ENCODE measurements at places on chromosomes 2 and 18.

DNA sequence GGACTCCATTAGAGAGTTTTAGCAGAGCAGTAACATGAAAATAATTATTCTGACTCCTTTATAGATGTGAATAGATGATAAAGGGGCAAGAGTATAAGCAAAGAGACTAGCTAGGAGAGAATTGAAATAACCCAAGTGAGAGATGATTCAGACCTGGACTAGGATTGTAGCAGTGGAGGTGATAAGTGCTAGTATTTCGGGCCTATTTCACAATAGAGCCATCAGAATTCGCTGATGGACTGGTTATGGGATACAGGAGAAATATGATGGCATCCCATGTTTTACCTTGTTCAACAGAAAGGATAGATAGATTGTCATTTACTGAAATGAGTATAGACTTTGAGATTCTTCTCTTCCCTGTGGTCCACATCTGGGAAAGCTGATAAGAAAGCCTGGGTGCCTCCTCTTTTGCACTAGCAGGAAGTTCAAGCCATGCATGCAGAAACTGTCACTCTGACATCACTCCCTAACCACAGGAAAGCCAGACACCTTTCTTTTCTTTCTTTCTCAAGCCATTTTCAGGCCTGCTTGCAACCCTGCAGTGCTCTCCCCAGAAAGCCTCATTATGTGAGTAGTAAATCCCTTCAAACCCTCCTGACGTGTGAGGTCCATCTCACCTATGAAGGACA, 25.3 kb downstream of the DYNAP start:
- DNase-seq = peak; percentile 32

DNA sequence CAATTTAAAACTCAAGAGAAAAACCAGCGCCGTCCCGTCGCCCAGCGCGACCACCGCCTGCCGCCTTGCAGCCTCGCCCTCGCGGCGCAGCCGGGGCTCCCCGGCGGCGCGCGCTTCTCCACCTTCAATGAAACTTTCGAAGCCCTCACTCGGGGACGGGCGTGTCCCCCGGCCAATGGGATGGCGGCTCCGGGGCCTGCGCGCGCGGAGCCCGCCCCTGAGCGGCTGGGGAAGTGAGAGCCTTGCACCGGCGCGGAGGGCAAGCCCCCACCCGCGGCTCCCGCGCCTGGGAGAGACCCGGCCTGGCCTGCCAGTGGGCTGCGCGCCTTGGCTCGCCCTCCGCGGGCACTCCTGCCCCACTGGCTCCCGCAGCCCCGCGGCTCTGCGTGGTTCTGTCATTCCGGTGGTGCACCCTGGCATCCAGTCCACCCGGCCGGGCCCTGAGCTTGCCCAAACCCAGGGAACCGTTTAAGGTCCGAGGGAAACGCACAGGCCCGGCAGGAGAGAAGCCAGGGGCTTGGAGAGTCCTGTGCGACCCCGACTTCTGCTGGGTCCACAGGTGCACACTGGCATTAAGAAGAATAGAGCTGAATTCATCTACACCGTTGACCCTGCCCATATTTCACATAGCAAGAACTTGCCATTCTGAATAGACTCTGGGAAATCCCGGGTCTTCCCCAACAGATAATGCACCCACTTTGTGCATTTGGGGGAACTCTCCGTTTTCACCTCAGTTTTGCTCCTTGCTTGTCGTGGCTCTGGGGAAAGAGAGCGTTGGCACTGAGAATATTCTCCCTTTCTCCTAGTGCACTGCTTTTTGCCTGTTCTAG, at the start of gene PIEZO2:
TSS of gene PIEZO2 (minus strand) at position 129 of the 830 bp plus-strand sequence. CDS start 981 bp downstream, outside the sequence.
- peak; percentile 88 for DNase-seq

- DNase-seq = no peak
These were observed 49.5 kb downstream of the NFATC1 start for GRCh38 chr18:79445221-79445620.

- DNase-seq = no peak
These were observed 28.8 kb upstream of the TMEM177 start for GRCh38 chr2:119650206-119650605.

GRCh38 chr2:3172265-3172935, 205.2 kb downstream of the EIPR1 start:
- no peak for DNase-seq

DNA sequence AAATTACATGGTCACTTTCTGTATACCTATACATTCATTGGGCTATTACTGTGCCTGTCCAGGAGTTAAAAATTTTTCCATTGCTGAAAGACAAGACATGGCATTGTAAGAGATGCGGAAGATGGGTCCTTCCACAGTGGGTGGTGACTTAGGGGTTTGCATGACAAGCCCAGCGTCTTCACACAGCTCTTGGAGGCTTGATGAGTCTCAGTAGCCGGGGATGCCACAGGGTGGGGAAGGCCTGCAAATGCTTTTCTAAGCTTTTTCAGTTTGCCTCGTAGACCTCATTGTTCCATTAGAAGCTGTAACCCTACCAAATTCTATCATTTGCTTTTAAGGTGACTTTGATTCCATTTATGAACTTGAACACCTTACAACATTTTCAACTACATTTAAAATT, 18.1 kb upstream of the MAPRE3 start:
- no peak for DNase-seq

DNA sequence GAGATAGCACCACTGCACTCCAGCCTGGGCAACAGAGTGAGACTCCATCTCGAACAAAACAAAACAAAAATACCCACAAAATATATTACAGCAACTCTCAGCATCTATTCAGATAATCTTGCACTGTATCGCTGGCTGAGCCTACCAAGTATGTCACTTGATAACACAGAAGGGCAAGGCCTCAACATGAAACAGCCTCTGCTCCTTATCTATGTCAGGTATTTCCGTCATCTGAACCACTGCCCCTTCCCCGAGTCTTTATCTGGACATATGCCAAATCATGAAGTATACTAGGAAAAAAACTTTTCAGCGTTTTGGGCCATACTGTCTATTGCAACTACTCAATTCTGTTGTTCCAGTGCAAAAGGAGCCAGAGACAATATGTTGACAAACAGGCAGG, 17.7 kb downstream of the PDIA6 start:
- DNase-seq = no peak

- DNase-seq = no peak
These were observed 23.0 kb downstream of the EMX1 start for GRCh38 chr2:72940361-72940760.

- no peak for DNase-seq
These were observed 53.3 kb upstream of the TTN start for GRCh38 chr2:178860551-178860950.

- peak; percentile 83 for DNase-seq
These were observed 119.6 kb upstream of the ARL5A start for GRCh38 chr2:151947813-151948165.

DNA sequence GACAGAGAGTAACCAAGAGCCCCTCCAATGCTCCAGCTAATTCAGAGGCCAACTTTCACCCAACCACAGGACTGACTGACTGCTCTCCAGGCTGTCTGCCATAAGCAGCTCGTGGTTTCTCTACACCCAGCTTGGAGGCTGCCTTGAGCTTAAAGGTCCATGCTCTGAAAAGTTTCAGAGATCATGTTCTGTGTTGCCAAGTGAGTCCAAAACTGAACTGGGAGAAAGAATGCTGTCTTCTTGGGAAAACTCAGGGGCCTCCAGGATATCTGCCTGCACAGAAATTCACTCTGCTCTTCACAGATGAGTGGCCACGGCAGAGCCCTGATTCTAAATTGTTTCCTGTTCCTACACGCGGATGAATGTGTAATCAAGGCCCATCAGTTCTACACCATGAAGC, 51.1 kb downstream of the LPIN2 start:
- no peak for DNase-seq

DNA sequence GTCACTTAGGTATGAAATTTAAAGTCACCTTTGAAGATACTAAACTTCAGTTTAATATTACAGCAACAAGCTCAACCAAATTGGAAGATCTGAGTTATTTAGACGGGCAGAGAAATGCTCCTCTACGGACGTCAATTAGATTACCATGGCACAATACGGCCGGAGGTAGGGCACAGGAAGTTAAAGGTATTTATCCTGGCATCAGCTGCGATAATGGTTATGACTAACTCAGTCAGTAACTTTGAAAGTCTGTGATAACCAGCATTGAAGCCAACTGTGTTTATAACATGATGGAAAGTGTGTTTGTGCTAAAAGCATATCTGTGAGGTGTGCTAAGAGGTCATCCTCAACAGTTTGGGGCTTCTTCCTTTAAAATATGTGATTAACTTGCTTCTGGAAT, 117.3 kb downstream of the WDSUB1 start:
- DNase-seq = no peak

DNA sequence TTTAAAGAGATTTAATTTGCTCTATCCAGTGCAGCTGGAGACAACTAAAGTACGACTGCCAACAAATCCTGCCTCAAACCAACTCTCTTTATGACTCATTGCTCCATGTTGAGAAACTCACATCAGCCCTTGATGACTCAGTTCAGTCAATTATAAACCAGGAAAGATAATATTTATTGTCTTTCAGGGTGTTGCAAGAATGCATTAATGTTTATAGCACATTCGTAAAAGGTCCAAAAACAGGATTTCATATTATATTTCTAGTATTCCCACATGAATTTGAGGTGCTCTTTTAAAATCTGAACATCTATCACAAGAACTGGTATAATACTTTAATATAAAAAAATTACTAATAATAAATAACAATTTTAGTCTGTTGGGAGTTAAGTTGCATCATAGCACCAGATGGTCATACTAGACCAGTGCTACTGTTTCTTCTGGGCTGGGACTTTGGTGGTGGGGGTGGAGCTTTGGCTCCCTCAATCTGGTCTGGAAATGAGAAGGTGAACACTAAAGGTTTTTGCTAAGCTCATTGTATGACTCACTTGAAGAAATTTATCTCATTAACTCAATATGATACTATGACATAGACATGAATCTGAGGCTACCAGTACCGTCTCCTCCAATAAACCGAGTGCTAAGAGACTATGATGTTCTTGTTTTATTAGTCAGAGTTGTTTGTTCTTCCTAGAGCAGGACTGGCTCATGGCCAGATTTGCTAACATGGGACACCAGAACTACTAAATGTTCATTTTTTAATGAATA, 26.6 kb upstream of the MAP3K20 start:
- no peak for DNase-seq

- DNase-seq = no peak
These were observed 24.5 kb downstream of the NIF3L1 start for GRCh38 chr2:200913654-200914053.

- DNase-seq = no peak
These were observed 122.0 kb upstream of the ST6GAL2 start for GRCh38 chr2:107007927-107008326.

DNA sequence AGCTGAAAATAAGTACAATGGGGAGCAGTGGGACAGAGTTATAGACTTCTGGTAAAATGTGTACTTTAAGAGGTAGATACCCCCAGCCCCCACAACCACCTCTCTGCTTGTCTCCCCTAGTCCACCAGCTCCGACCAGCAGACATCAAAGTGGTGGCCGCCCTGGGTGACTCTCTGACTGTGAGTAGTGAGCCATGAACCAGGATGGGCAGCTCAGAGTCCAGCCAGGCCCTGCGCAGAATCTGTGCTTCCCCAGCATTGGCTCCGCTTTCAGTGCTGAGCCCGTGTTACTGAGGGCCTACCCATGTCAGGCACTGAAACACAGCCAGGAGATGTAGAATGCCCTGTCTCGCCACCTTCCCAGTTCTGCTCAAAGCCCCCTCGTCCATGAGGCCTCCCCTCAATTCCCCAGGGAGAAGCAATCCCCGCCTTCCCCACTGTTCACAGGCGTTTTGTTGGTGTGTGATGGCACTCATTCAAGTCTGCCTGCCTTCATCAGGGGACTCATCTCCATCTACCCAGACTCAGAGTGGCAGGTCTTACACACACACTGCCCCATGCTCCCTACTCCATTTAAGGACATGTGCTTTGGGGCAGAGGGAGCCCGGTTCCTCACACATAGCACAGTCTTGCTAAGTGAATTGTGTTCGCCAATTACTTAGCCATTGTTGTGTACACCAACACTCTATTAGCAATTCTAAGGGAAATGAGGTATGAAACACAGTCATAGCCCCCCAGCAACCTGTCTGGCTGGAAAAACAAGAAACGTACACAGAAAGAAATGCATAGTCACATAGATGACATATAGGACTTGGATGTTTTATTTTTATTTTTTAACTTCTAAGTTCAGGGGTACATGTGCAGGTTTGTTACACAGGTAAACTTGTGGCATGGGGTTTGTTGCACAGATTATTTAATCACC, 122.6 kb downstream of the PLB1 start:
- peak; percentile 60 for DNase-seq

DNA sequence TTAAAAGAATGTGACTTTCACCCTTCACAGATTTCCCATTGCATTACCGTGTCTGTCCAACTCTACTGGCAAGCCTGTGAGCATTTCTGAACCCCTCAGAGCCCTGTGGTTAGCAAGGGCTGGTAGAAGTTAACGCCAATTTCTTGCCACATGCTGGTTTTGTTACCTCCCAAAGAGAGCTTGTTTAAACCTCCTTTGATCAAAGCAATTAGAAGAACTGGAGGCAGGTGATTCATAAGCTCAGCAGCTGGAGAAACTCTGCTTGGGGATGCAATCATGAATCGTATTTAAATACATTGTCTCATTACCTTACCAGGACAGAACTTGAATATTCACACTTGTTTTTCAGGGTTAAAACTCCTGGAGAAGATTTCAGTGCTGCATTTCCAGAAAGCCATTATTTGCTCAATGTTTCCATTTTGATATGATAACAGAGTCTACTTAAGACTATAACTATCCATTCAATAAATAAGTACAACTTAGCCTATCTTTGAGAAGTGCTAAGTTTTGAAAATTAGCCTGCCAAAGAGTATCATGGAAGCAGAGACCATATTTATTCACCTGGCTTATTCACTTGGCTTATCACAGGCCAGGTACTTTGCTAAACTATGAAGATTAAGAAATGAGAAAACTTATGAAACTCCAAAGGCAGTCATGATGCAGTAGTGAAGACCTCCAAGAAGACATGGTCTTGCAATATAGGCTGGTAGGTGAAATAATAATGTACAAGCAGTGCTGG, 292.8 kb downstream of the INSIG2 start:
- DNase-seq = no peak

GRCh38 chr2:20052861-20053281, 1.4 kb upstream of the LAPTM4A start:
- no peak for DNase-seq

GRCh38 chr18:32289483-32290075, 99.7 kb downstream of the MEP1B start:
- no peak for DNase-seq

- DNase-seq = no peak
These were observed 278.4 kb upstream of the SPRED2 start for GRCh38 chr2:65710779-65711295.

GRCh38 chr2:27800856-27801255, 29.3 kb downstream of the MRPL33 start:
- DNase-seq = no peak

DNA sequence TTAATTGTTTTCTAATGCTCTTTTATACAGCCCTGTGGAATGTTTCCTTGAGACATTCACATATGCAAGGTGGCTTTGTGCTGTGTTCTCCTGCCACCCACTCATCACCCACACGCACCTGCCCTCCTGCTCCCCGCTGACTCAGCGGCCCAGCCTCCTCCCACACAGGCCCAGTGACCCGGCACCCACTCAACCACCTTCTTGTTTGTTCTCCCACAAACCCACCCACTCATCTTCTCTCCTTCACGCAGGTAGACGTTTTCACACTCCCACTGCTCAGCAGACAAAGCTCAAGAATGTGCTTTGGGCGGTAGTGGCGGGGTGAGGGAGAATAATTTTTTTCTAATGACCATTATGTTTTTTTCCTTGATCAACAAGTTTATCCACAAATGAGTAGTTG, 28.6 kb upstream of the NEMP2 start:
- no peak for DNase-seq

All from hematopoietic multipotent progenitor cell (in vitro differentiated cells).